ENCODE measurements at places on chromosomes 7 and 10.

DNA sequence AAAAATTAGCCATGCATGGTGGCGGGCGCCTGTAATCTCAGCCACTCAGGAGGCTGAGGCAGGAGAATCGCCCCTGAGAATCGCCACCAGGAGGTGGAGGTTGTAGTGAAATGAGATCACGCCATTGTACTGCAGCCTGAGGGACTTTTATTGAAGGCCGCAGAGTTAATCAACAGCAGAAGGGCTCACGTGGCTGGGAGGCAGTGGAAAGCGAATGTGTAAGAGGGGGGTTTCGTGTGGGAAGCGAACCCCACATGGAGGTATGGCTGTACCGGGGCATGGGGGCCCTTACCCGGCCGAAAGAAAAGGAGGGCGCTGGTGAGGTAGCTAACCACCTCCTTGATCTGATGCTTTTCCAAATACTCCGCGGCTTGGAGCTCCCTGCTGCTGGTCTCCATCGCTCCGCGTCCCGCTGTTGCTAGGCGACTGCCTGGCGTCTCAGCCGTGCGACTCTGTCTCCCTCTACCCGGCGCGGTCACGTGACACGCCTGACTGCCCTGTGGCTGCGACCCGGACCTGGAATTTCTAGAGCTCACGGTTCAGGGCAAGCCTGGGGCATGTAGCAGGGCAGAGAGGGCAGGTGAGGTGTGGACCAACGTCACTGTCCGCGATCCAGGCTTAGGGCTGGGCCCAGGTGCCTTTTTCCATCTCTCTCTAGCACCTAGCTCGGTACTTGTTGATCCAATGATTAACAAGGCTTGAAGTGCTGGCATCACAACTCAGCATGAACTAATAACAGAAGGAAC, at the start of gene EFCAB10:
Gene EFCAB10 (minus strand): TSS at position 428 of the 746 bp plus-strand sequence. CDS start 30 bp downstream, at position 398.
- DNase-seq, result peak; percentile 69

- no peak for DNase-seq
Observed at GRCh38 chr7:38323156-38323555, 49.7 kb upstream of the TARP start.

GRCh38 chr10:24777196-24777595, 53.5 kb upstream of the ARHGAP21 start:
- DNase-seq, result no peak

DNA sequence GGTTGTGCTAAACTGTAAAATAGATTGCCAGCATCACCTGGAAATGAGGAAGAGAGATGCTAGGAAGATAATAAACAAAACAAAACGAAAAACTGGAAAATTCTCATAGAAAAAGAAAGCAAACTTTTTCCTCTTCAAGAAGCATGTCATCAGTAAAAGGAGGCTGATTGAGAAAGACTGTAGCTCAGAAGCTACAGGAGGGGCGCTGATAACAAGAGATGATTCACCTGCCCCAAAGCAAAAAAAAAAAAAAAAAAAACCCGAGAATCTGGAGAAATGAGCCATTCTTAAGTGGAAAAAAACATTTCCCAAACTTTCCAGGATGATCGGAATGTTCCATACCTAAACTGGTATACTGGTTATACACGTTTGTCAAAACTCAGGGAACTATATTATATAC, 130.5 kb upstream of the C1QL3 start:
- DNase-seq, result no peak

DNA sequence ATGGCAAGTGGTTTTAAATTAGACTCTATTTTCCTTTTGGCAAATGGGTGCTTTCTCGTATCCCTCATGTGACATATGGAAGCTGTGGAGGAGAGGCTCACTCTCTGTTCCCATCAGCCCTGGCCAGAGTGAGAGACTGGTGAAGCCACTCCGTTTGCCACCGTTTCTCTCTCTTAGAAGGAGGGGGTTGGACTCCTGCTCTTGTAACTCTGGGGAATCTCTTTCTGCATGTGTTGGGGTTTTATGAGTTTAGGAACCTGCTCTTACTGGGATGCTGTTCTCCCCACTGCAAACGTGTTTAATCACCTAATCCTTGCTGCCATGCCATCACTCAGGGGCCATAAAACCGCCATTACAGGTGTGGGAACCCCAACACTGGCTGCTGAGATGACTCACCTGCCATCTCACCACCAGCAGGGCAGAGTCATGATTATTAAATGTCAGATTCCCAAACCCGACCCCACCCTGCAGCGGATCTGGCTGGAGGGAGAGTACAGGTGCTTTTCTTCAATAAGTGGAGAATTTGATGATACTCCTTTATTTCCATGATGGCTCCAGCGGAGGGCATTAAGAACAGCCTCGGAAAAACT, 103.2 kb downstream of the ADCY1 start:
- no peak for DNase-seq

DNA sequence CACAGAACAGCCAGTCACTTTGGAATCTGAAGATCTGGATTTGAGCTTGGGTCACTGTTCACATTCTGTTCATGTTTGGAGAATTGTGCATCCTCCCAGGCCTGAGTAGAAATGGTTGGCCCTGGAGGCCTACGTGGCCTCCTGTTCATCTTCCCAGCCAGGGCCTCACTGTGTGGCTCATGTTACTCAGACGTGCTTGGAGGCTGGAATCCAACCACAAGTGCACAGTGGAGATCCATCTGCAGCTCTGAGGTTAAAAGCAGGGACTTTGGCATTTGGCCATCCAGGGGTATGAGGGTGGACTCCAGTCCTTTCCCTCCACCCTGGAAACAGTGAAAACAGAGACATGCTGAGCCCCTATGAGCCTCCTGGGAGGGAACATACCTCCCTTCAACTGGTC, 709.0 kb upstream of the IGFBP3 start:
- no peak for DNase-seq

- no peak for DNase-seq
Observed at GRCh38 chr10:16933783-16934182, 116.6 kb upstream of the RSU1 start.

DNA sequence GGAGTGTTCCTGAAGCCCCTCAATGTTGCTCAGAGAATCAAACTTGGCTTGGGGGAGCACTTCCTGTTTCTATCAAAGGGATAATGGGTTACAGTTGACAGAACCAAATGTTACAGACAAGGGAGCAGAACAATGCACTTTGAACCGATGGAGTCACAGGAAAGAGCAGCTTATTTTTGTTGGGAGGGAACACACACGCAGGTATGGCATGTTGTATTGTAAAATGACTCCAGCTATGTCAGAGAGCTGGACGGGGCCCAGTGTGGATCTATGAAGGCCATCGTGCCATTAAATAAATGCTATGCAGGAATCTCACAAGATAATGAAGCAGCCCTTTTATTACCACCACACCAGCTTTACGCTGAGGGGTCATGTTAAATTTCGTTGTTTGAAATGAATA, 35.1 kb downstream of the RHOBTB1 start:
- DNase-seq, result no peak

All from GM10248 (cell line).